ENCODE measurements at places on chromosomes 4 and X.

- DNase-seq: no peak
Observed at GRCh38 chrX:109751698-109752097, 18.6 kb upstream of the ACSL4 start.

GRCh38 chr4:187309456-187309855, 585.8 kb upstream of the FAT1 start:
- DNase-seq: no peak

- no peak for DNase-seq
Observed at GRCh38 chrX:149648932-149649331, 17.3 kb upstream of the TMEM185A start.

GRCh38 chr4:150510176-150510865, 71.6 kb upstream of the MAB21L2 start:
- no peak for DNase-seq

GRCh38 chr4:10115271-10115796, 1.3 kb downstream of the WDR1 start:
- DNase-seq: no peak

GRCh38 chrX:106897259-106897658, 5.9 kb downstream of the RIPPLY1 start:
- DNase-seq: no peak

DNA sequence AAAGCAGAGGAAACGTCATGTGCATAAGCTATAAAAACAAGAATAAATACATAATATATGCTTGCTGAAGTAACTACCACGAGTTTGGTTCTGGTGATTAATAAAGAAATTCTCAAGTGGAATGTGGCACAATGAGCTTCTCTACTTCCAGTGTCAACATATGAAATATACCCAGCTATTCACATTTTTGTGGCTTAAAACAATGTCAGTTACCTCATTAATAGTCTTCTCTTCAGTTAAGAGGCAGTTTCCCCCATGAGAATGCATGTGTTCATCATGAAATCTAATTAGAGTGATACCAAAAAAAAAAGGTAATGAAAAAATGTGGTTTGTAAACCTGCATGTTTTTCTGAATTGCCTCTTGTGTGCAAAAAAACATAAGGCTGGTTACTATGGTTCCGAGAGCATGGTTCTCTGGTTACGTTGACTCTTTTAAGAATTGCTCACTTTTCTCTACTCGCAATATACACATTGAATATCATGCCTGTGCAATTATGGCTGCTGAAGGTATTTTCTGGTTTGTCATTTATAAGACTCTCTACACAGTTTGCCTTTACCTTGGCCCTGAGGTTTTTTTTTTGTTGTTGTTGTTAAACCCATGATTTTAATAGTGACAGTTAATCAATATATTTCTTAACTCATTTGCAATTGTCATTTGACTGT, 108.2 kb downstream of the PCDH7 start:
- DNase-seq: no peak

DNA sequence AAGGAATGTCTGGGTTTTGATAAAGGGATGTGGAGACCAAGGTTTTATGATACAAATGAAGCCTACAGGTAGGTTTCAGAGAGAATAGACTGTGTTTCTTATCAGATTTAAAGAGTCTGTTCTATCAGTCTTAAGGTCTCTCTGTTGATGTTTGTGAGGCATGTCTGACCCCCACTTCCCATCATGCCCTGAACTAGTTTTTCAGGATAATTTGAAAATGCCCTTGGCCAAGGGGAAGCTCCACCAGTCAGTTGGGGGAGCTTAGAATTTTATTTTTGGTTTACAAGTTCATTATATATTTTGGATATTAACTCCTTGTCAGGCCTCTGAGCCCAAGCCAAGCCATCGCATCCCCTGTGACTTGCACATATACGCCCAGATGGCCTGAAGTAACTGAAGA, 18.6 kb downstream of the C4orf51 start:
- DNase-seq: no peak

DNA sequence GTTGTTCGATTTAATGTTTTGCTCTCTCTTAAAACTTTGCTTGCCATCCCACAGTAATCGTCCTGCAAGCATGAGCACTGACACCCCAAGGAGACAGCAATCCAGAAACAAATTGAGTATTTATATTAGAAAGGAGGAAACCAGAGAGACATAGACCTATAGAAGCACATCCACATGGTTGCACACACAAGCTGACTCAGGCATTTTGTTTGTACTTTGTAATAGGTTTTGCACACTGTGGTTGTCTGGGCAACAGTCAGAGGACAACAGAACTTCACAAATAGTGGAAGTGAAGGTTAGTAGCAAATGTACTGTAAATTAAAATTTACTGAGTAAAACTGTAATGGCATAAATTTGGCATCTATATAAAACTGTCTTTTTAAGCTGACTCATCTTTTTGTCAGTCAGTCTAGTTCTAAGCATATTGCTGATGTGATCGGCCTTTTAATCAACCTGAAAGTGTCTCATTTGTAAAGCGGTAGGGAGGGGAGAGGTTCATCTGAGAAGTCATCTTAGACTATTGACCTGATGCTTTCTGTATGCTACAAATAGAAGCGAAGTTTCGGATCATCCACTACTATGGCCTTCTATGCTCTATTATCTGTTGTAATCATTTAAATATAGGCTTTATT, 1624.7 kb downstream of the ARAP2 start:
- peak; percentile 31 for DNase-seq

DNA sequence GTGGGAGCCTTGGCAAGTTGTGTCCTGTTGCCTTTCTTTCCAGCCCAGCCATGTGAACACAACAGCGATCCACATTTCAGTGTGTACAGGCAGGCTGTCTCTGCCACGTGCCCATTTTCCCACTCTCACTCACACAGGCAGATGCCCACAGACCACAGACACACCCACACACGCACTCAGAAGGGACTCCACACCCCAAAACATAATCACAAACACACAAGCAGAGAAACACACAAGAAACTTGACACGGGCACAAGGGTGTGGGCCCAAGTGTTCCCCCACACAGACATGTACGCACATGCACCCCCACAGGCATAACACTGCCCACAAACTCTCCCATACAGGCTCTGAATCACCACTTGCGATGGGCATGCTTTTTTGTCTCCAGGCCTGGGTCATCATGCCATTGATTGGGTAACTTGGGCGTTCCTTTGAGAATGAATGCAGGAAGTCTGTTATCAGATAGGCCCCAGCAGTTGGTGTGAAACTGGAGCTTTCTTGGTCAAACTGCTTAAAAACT, 84.3 kb downstream of the NBDY start:
- no peak for DNase-seq

DNA sequence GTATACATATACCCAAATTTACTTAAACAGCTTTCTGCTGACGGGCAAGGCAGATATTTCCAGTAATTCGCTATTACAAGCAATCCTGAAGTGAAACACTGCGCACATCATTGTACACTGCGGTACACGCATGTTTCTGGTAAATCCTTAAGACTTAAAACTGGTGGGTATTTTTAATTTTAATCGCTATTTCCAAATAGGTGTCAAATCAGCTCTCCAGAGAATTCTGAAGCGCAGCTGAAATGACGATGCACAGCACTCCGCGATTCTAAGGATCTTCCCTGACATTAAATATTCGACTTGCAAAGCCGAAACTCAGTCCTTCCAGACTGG, 361 bp downstream of the TMEM128 start:
- DNase-seq: no peak

- no peak for DNase-seq
Observed at GRCh38 chrX:16970977-16971376, 24.5 kb downstream of the REPS2 start.

DNA sequence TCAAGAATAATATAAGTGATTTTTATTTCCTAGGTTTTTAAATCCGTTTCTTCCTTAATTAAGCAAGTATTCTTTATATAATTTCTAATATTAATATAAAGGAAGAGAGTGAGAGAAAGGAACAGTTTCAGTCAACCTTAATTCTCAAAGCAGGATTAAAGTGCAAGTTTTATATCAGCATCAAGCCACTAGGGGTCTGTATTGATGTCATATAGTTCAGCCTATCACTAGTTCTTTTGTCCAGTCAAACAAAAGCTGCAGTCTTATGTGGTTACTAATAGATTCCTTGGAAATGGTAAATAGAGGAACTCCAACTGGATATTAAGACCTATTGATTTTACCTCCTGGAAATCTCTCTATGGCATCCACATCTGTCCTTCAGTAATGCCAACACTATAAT, 82.0 kb downstream of the NAP1L3 start:
- no peak for DNase-seq

GRCh38 chrX:16320765-16321355, 153.6 kb downstream of the MAGEB17 start:
- no peak for DNase-seq

- no peak for DNase-seq
Observed at GRCh38 chr4:20443015-20443805, 191.5 kb downstream of the SLIT2 start.

- no peak for DNase-seq
Observed at GRCh38 chr4:108725457-108725856, 37.4 kb downstream of the ETNPPL start.

- DNase-seq: no peak
Observed at GRCh38 chrX:46444011-46444410, 101.2 kb downstream of the ZNF674 start.

DNA sequence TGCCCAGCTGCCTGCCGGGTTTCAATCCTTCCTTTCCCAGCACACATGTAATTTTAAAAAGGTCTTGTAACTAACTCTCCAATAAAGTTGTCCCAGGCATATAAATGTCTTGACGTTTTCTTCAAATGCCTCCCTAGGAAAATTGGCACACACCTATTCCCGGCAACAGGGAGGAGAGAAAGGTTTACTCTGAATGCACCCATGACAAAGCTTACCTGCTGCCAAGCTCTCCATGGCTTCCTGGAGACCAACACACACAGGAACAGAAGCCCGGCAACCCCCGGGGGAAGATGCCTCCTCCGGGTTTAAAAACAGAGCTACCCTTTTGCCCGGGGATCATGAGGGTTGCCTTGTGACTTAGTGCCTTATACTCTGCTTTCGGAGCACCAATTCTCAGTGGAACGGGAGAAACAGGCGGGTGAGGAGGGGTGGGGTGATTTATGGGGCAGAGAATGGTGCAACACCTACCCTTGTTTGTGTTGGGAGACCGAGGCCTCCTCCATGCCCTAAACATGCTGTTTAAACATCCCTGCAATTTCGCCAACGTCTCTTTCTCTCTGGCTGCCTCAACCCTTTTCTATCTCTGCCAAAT, 4.8 kb upstream of the GYG2 start:
- DNase-seq: no peak

DNA sequence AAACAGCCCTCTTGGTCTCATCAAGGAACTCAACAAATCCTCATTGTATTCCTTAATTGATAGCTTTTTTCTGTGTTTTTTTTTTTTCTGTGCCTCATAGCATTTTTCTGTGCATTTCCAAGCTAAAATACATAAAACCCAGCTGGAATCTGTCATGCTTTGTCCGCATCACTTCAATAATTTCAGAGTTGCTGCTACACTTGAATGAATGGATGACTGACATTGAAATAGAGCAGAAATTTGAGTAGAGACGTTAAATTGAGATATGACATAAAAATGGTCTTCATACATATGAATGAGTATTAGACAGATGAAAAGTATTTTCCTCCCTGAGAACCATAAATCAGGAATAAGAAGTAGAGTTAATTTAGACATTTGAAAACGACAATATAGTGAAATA, 593.2 kb downstream of the TMA16 start:
- DNase-seq: no peak

DNA sequence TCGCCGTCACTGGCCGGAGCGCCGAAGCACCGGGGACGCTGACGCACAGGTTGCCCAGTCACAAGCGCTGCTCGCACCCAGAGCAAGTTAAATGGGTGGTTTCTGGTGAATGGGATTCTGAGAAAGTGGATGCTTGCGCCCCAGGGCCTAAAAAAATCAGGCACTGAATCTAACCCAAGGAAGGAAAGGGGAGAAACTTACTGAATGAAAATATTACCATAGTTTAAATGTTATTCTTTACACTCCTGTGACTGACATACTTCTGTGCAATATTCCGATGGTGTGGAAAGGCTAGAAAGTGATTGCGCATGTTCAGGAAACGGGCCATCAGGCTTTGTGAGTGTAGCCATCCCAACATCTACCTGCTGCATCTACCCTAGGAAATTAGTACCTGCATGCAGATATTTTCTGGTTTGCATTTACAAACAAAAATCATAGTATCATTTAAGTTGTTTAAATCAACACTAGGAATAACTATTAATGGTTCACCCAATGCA, 838 bp upstream of the ABCG2 start:
- no peak for DNase-seq

GRCh38 chr4:39655211-39655610, 16.5 kb upstream of the SMIM14 start:
- DNase-seq: no peak

GRCh38 chr4:100557306-100557705, 39.5 kb upstream of the EMCN start:
- DNase-seq: no peak

GRCh38 chr4:13599159-13599558, 28.4 kb downstream of the BOD1L1 start:
- DNase-seq: peak; percentile 14

- no peak for DNase-seq
Observed at GRCh38 chrX:9668537-9668936, 97.1 kb downstream of the GPR143 start.

GRCh38 chr4:171340258-171340657, 472.9 kb upstream of the GALNTL6 start:
- no peak for DNase-seq

DNA sequence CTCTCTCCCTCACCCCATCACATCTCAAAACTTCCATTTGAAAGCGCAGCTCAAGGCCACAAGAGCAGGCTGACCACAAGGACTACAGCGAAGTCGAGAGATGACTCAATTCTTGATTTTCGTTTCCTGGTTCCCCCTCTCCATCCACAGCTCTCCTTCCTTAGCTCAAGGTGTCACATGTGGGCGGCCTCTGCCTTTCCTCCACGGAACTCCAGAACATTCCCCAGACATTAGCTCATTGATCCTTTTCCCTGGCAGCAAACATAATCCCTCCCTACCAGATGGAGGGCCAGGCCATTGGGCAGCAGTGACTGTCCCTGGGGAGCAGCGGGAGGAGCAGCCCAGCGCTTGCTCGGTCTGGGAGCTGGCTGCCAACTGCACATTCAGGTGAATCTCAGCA, 56.3 kb downstream of the CCDC149 start:
- DNase-seq: no peak

- DNase-seq: no peak
Observed at GRCh38 chr4:73979407-73979957, 2.3 kb downstream of the PF4 start.

DNA sequence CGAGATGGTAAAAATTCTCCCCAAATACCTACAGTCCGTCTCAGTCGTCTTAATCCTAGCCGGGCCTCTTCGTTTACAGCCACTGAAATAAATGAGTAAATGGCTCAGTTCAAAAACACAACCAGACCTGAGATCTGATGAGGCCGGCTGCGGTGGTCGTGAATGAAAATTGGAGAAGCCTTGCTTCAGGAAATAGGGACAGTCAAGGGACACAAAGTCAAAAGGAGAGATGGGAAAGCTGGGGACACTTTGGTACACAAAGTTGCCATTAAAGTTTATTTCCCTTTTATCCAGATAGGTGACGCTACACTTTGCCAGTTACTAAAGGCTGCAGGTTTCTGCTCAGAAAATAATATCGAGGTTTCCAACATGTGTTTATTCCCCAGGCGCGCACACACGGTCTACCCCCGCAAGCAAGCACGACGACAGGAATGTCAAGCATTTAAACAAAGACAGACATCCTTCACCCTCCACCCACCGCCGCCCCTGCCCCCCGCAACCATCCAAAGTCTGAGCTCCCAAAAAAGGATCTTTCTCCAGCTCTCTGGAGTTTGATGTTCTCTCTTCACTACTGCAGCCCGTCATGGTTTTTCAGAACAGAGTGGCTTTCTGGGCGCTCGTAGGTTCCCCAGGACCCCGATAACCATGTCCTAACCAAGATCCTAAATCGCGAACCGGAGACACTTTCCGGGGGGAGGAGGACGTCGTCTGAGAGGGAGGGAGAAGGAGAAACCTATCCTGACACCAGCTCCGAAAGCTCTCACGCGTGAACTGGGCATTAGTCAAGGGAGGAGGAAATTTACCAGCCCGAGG, 1.3 kb upstream of the PCDH7 start:
- DNase-seq: peak; percentile 34

Data from left kidney (tissue), 8 donors.